ENCODE measurements at places on chromosomes 6 and 20.

GRCh38 chr6:41723530-41724227 is 11.7 kb downstream of the TFEB start:
- DNase-seq, result no peak

GRCh38 chr6:126033696-126034095 is 47.4 kb downstream of the TRMT11 start:
- no peak for DNase-seq

GRCh38 chr20:44241796-44242195 is 5.3 kb upstream of the GDAP1L1 start:
- no peak for DNase-seq

DNA sequence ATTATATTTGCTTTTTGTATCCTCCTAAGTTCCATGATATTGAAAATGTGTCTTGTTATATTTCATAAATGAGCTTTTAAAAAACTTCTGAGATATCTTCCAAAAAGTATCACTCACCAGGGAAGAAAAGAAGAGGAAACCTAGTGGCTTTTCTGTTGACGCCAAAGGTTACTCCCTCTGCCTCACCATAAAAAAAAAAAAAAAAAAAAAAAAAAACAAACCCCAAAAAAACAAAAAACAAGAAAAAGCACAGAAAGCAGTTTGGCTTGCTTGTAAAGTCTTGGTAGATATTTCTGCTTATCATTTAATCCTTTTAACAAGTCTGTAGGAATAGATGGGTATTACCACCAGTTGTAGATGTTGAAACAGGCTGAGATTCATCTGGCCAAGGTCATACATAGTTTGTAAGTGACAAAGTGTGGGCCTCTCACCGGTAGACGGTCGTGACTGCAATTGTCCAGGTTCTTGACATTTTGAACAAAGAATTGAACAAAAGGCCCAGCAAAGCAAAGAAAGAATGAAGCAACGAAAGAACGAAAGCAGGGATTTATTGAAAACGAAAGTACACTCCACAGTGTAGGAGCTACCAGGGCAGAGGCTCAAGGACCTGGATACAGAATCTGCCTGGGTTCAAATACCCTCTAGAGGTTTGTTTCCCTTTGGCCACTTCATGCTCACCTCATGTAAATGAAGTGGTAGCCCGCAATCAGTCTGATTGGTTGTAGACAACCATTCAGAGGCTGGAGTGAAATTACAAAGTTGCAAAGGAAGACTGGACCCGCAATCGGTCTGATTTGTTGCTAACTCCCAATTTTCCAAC is 11.6 kb upstream of the ELOVL5 start:
- DNase-seq, result no peak

DNA sequence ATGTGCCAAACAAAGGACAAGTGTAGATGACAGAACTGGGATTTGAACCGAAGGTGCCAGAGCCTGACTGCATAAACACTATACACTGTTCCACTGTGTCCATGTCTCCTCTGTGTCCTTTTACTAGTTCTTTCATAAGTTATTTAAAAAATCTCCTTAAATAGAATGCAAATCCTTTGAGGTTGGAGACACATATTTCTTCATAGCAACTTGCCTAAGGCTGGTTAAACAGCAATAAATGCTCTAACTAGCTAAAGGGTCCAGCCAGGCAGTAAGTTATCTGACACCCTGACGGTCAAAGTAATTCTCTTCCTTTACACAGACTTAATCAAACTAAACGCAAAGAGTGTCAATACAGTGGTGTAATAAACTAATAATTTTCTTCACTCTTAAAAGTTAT is 76.2 kb upstream of the TRAF3IP2 start:
- DNase-seq, result no peak

GRCh38 chr20:34874094-34874654 is 1.5 kb upstream of the GGT7 start:
- peak; percentile 36 for DNase-seq

GRCh38 chr6:39102071-39102820 is 12.7 kb downstream of the SAYSD1 start:
- no peak for DNase-seq

GRCh38 chr6:81215092-81215432 is 537.4 kb downstream of the TENT5A start:
- DNase-seq, result no peak

GRCh38 chr6:118685823-118686449 is 34.5 kb upstream of the CEP85L start:
- DNase-seq, result no peak

GRCh38 chr20:9969626-9970025 is 65.2 kb upstream of the ANKEF1 start:
- DNase-seq, result no peak

DNA sequence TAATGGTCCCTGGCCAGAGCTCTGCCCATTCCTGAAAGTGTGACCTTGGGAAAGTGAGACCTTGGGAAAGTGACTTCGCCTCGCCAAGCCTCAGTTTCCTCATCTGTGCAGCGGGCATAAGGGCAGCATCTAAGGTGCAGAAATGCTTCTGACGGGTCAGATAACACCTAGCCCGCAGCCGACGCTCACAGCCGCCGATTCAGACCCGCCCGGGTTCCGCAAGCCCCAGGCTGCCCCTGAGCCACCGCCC is 486 bp downstream of the FKBP1A start:
- DNase-seq, result no peak

DNA sequence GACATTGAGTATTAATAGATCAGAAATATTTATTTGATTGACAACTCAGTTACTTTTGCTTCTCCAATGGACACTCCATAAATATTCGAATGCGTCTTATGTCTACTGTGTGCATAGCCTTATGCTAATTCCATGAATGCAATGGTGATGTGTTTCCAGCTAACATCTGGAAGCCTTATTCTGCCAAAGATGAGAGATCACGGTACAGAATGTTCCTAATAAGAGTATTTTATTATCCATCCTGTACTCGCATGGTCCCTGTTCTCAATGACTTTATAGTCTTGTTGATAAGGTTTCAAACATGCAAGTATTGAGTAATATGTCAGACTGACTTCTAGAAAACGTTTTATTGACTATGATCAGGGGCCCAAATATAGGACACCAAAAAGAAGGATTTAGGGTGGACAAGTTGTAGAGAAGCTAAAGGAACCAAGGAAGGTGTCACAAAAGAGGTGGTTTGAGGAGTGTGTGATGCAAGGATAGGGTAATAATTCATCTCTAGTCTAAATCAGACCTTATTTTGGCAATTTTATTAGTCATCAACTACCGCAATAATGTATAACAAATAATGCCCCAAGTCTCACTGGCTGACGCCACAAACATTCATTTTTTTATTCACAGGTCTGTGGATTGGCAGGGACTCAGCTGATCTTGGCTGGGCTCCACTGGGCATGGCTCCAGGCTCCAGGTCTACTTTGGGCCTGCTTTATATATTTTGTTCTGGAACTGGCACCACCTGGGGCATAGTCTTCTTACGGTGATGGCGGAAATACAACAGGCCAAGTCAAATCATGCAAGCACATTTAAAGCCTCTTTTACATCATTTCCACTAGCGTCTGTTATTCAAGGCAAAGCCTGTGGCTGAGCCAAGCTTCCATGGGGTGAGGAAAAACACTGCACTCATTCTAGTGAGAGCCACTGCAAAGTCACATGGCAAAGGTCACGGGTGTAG is 24.5 kb upstream of the CD83 start:
- no peak for DNase-seq

- no peak for DNase-seq
These were observed 1.5 kb upstream of the PRSS35 start for GRCh38 chr6:83510791-83511190.

- DNase-seq, result no peak
These were observed 15.6 kb downstream of the ULBP1 start for GRCh38 chr6:149979293-149979692.

DNA sequence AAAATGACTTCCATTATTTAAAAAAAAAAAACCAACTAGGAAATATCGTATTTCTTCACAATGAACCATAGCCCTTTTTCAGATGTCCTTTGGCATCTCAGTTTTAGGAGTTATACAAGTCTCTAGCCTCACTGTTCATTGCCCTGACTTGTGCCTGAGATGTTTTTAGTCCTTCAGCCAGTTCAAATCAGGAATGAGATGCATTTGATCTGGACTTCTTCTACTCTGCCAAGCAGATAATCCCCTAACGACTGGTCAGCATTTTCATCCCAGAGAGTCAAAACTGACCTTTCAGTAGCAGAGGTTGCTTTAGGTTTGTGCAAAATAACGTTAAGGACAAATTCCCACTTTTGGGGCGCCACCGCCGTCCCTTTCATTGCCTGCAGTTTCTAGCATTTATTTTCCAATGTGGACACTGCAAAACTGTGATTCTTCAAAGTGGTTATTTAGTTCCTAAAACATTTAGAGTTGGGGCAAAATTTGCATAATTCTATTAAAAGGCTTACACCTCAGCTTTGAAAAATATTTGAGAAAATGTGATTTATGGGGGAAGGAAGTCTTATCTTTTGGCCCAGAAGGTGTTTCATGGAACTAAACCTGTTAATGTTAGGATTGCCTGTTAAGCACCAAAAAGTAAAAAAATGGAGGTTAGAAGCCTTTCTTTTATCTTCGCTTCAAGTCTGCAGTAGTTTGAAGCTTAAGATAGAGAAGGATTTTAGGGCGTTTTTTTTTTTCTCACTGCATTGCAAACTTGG is 152.0 kb upstream of the SGK1 start:
- no peak for DNase-seq

GRCh38 chr20:54475334-54476168 is at the start of gene DOK5:
DOK5 (plus strand) TSS chr20:54475593; CDS start chr20:54475947, 354 bp downstream.
- no peak for DNase-seq

- DNase-seq, result no peak
These were observed 14.5 kb downstream of the COL9A3 start for GRCh38 chr20:62831361-62831788.

DNA sequence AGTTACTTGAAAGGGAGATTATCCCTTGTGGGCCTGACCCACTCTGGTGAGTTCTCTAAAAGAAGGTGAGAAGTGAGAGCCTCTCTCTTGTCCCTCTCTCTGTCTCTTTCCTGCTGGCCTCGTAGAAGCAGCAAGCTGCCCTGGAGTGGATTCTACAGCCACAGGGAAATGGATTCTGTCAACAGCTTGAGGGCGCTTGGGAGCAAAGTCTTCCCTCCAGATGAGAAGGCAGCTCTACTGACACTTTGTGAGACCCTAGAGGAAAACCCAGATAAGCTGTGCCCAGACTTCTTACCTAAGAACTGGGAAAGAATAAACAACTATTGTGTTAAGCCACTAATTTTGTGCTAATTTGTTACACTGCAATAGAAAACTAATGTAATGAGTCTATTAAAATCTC is 39.9 kb downstream of the ANKRD60 start:
- no peak for DNase-seq

DNA sequence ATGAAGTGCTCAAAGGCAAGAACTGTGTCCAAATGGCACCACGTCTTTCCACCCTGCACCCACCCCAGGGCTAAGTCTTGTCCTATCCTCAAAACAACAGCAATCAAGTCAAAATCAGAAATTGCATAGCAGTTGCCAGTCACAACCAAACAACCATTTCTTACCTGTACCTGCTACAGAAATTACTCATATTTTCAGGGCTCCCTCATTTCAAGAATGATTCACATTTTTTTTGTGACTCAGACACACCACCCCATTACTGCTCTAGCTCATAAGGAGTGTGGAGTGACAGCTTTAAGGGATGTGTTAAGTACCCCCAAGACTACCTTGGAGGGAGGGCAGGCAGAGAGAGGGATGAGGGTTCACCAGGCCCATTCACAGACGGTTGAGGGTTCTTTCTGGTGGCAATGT is 111.7 kb downstream of the TRERF1 start:
- no peak for DNase-seq

- DNase-seq, result no peak
These were observed 157.4 kb upstream of the TNFAIP3 start for GRCh38 chr6:137709424-137710236.

DNA sequence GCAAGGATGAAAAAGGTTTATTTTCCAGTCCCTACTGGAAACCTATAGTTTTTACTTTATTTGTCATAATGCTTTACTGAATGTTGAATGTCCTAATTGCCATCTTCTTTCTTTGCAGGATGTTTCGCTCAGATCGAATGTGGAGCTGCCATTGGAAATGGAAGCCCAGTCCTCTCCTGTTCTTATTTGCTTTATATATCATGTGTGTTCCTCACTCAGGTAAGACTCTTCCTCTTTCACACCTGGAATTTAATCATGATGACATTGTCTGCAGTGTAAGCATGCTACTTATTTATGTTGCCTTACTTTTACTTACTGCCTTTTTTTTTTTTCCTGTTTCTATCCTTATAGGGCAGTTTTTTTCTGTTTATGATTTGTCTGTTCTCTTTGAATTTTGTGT is 7.6 kb downstream of the ADGRG6 start:
- no peak for DNase-seq

DNA sequence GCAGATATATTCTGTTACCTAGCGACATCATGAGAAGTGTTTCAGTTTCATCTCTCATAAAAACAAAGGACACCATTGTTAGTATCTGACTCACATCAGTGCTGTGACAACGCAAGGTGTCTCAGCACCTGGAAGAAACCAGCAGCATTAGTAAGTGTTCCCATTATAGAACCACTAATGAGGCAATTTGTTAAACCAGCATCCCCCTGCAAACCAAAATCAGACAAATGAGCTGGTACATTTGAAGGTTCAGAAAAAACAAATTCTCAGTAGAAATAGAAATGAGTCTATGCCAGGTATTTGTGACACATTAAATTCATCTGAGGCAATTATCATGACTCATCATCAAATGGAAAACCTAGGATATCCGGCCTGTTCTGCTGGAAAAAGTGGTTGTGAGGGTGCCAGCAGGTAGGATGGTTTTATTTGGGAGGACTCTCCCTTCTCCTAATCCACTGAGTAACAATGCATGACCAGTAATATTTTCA is 151.7 kb downstream of the TMEM200A start:
- DNase-seq, result no peak

DNA sequence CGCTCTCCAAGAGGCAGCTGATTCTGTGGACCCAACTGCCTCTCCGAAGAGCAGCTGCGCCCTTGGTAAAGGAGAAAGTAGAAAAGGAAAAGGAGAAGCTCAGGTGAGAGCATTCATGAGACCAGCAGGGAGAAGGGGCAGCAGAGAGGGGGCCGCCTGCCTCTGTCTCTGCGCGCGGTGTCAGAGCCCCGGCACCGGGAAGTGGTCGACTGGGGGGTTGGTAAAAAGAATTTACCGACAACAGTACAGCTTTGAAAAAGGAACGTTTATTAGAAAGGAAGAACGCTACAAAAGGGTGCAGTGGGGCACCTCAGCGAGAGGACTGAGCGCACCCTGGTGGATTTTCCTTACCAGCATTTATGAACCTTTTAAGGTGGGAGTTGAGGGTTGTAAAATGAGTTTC is 61.9 kb downstream of the GPR6 start:
- peak; percentile 18 for DNase-seq

GRCh38 chr20:44946271-44946852 is 13.8 kb downstream of the TOMM34 start:
- DNase-seq, result no peak

DNA sequence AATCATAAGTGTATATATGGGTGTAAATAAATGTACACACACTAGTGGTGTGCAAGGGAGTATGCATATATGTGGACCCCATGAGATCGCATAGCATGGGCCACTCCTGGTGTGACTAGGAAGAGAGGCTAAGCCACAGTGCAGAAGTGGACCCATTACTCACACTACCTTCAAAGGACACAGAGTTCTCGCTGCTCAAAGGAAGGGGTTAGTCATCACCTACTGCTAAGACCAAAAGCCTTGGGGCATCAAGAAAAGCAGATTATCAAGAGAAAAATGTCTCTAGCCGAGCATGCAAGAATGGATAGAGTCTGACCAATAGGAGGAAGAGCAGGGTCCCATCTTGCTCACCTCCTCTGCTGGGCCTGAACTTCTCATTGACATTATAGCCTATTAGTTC is 195.5 kb downstream of the MAFB start:
- no peak for DNase-seq

Data from activated CD8-positive, alpha-beta memory T cell treated with anti-CD3 and anti-CD28 coated beads, Interleukin-2, amount 50 U/mL, for 4 hours (primary cell).